ENCODE measurements at places on chromosomes 2 and 18.
A peak's percentile ranks its signal among the peaks of the same experiment; 100 is the strongest.

GRCh38 chr2:29260142-29260772 is 145.0 kb downstream of the CLIP4 start:
- DNase-seq: no peak

DNA sequence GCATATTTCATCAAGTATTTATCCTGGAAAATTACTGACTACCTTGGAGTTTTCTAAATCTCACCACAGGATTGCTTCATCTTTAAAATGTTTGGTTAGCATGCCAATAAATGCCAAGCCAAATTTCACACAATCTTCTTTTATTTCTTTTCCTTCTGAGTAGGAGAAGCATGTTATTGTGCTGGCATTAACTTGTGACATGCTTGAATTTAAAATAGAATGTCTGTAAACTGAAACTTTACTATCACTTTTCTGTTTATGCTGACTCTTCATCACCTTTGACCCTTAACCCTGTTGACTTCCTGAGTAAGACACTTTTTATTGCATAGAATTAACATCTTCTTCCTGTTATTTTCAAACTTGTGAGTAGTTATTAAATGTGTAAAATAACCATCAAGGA is 56.2 kb upstream of the LRRTM4 start:
- DNase-seq: no peak

GRCh38 chr2:7618031-7618430 is 700.8 kb downstream of the RNF144A start:
- DNase-seq: no peak

GRCh38 chr2:114006460-114006859 is 116.6 kb downstream of the ACTR3 start:
- no peak for DNase-seq

GRCh38 chr2:201781557-201782051 is 871 bp upstream of the ALS2 start:
- no peak for DNase-seq

DNA sequence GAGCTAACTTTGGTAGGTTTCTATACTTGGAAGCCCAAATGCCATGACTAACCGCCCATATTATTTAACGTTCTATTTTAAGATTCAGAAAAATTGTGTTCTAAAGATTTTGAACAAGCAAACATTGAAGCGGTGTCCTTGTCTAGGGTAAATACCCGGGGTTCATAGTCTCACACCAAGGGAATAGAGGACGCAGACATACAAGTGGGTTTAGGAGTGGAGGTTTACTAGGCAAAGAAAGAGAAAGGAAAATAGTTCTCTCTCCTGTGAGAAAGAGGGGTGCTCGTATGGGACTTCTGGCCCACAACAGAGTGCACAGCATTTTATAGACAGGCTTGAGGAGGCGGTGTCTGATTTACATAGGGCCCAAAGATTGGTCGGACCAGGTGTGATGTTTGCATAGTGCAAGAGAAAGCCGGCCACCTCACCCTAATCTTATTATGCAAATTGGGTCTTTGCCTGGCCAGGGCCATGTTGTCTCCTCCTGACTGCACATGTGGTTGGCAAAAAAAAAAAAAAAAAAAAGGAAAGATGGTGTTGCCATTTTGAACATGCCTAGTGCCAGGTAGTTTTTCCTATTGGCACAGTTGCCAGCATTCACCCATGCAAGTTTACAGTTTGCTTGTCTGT is 1062.6 kb downstream of the LRP1B start:
- no peak for DNase-seq

GRCh38 chr18:22838221-22838620 is 94.9 kb upstream of the RBBP8 start:
- no peak for DNase-seq

DNA sequence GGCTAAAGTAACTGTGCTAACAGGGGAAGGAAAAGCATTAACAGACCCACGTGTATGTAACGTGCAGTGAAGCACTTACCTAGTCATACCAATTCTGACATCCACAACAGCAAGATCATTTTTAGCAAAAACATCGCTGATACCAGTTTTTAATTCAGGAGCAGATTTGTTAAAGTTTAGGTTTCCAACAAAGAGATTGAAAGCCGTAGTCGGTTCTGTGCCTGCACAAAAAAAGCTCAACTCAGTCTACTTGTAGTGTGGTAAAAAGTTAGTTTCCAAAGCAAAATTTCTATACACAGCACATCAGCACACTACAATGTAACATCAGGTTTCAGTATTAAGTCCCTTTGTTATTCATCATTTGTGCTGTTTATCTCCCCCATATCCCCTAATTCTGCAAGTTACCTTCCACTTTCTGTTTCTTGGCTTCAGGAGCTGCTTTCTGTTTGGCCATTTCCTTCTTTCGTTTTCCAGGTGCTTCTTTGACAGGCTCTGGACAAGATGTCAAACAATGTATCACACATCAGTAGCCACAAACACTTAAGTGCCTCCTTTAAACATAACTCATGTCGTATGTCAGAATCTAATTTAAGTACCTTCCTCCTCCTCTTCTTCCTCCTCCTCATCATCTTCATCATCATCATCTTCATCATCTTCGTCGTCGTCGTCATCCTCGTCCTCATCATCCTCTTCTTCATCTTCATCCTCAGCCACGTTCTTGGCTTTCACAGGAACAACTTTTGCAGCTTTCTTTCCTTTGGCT is 4.0 kb downstream of the NCL start:
- no peak for DNase-seq

GRCh38 chr2:60481257-60481656 is 72.2 kb downstream of the BCL11A start:
- no peak for DNase-seq

DNA sequence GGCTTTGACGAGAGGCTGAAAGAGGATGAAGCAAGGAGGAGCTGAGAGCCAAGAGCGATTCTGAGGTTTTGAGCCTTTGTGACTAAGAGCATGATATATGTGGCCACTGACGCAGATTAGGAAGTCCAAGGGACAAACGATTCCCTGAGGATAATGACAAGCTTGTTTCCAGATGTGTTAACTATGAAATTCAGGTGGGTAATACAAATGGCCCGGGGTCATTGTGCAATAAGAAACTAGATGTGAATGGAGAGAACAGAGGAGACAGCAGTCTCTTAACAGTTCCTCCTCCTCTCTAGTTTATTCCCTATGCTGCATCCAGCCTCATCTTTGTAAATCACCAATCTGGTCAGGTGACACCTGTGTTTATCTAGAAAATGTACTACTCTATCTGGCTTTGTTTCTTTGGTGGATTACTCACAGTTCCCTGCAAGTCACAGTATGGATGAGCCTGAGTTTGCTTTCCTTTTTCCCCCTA is 84.2 kb downstream of the SOCS6 start:
- no peak for DNase-seq

- DNase-seq: no peak
Observed at GRCh38 chr2:19225931-19226330, 132.5 kb downstream of the OSR1 start.

- no peak for DNase-seq
Observed at GRCh38 chr2:85439025-85439472, 20.5 kb downstream of the SH2D6 start.

GRCh38 chr2:183807870-183808269 is 683.6 kb downstream of the NUP35 start:
- no peak for DNase-seq

GRCh38 chr2:239601880-239602279 is 201.1 kb upstream of the HDAC4 start:
- no peak for DNase-seq

GRCh38 chr2:207184768-207185167 is 19.0 kb upstream of the KLF7 start:
- no peak for DNase-seq

- no peak for DNase-seq
Observed at GRCh38 chr2:65142515-65142914, 12.6 kb upstream of the RAB1A start.

DNA sequence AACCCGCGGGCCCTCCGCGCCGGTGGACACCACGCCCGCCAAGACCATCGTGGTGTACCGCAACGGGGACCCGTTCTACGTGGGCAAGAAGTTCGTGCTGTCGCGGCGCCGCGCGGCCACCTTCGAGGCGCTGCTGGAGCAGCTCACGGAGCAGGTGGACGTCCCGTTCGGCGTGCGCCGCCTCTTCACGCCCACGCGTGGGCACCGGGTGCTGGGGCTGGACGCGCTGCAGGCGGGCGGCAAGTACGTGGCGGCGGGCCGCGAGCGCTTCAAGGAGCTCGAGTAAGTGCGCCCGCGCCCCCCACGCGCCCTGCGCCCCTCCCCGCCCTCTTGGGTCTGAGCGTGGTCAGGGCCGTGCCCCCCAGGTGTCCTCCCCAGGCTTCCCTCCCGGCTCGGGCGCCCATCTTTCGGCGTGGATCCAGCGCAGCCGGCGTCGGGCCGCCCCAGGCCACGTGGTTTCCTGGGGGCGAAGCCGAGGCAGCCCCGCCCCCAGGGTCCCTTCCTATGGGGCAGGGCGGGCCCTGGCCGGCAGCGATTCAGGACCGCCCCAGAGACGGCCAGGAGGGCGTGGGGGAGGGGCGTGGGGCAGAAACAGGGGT is 481 bp downstream of the DCDC2C start:
- DNase-seq: no peak

DNA sequence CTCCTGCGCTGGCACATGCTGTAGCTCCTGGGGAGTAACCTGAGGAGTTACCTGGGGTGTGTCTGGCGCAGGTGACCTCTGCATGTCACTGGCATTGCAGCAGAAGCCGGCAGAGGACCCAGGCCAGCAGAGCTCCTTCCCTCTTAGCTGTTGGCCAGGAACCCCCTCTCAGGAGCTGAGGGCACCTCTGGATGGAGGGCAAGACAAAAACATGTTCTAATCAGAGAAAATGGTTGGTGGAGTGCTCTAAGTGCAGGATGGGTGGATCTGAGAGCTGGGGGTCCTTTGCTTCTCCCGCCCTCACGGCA is 44.9 kb upstream of the SNTG2 start:
- no peak for DNase-seq

DNA sequence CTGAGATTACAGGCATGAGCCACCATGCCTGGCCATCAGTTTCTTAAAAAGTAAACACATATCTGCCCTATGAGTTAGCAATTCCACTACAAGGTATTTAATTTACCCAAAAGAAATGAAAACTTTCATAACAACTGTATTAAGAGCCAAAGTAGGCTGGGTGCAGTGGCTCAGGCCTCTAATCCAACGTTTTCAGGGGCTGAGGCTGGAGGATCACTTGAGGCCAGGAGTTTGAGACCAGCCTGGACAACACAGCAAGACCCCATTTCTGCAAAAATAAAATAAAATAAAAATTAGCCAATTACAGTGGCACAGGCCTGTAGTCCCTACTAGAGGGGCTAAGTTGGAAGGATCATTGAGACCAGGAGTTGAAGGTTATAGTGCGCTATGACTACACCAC is 6.5 kb downstream of the ROCK2 start:
- no peak for DNase-seq

DNA sequence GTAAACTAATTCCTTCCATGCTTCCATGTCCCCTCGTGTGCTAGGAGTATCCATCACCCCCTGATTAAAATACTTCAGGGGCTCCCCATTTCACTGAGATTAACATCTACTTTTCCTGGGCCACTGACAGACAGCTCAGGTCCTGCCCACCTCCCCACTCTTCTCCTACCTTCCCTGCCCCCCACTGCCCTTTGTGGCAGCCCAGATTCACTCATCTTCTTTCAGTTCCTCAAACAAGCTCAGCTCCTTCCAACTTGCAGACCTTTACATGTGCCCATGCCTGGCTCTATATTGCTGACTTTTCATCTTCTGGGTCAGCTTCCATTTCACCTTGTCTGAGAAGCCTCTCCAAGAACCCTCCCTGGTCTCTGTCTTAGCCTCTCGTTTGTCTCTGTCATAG is 12.0 kb downstream of the RUFY4 start:
- peak; percentile 56 for DNase-seq

Data from GM06990 (cell line).